ENCODE measurements at places on chromosomes 13 and 19. TPM values are rescaled to one million over a fixed set of nuclear protein-coding genes. Genes with fewer than 3 reads are reported as not detected.
A peak's percentile ranks its signal among the peaks of the same experiment; 100 is the strongest.

NCCRP1 gene
- 0.46 TPM for total RNA-seq

GRCh38 chr19:27966390-27966816, 1246.5 kb downstream of the UQCRFS1 start:
- no peak overlapping the region for H3K4me3 ChIP-seq
- H3K27ac ChIP-seq: no peak overlapping the region
- H3K27me3 ChIP-seq: no peaks in the 10 kb centered on the region
- no peaks in the 10 kb centered on the region for H3K4me1 ChIP-seq

TMC4 gene
- 5.1 TPM for total RNA-seq

- no peaks in the 10 kb centered on the region for H3K4me1 ChIP-seq
- DNase-seq: no peak
- H3K4me3 ChIP-seq: no peak overlapping the region
- no peak overlapping the region for H3K27ac ChIP-seq
Observed at GRCh38 chr13:66563076-66563475, 667.1 kb downstream of the PCDH9 start.

ZNF93 gene
- total RNA-seq: 8.9 TPM

NDUFB7 gene
- total RNA-seq: 180 TPM

DNA sequence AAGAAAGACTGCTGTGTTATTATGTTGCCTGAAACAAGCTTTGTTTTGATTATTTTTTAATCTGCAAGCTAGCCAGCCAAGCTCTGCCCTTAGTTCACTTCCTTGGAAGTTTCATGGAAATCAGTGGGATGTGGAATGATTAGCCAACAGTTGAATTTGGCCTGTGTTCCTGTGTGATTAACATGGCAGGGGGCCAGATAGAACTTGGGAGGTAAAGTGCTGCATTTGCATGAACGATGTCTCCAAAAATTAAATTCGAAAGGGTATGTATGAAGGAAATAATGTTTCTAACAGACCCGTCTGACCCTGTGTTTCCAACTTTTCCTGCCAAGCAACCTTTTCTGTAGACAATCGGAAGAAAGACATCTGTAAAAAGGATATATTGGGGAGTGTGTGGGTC, 32.2 kb downstream of the UFM1 start:
- H3K36me3 ChIP-seq: no peaks in the 10 kb centered on the region
- no peak for DNase-seq
- no peaks in the 10 kb centered on the region for H3K4me1 ChIP-seq
- H3K27me3 ChIP-seq: no peaks in the 10 kb centered on the region

TTC9B gene
- 2.3 TPM for total RNA-seq

EPSTI1 gene
- 0.69 TPM for total RNA-seq

DNA sequence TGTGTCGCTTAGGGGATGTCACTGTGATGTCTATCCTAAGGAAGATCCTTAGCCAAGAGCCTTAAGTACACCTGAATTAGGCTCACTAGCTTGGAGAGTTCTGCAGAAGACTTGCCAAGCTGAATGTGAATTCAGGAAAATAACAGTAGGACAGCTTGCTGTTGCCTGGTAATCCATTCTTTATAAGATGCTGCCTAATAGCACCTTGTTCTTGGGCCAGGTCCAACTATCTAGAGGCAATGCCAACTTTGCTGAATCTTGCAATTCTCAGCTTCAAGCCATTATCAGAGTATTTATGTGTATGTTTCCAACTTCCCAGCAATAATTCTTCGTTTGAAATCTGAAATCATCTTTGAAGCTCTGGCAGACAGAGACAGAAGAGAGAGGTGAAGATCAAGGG, 102.8 kb downstream of the PCDH17 start:
- no peaks in the 10 kb centered on the region for H3K27me3 ChIP-seq
- DNase-seq: no peak
- no peak overlapping the region for H3K27ac ChIP-seq
- H3K36me3 ChIP-seq: no peaks in the 10 kb centered on the region
- H3K4me1 ChIP-seq: no peaks in the 10 kb centered on the region

DNA sequence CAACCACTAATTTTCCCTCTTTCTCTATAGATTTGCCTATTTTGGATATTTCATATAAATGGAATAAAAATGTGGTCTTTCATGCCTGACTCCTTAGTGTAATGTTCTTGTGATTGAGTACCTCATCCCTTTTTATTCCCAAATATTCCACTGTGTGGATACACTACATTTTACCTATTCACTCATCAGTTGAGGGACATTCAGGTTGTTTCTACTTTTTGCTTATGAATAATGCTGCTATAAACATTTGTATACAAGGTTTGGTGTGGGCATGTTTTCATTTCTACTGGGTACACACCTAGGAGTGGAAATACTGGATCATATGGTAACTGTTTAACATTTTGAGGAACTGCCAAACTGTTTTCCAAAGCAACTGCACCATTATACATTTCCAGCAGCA, 5.1 kb upstream of the WBP4 start:
- no peaks in the 10 kb centered on the region for H3K27me3 ChIP-seq
- H3K4me3 ChIP-seq: no peak overlapping the region
- H3K4me1 ChIP-seq: peaks cover 52% of the 10 kb centered on the region
- H3K36me3 ChIP-seq: no peaks in the 10 kb centered on the region
- DNase-seq: no peak

- H3K36me3 ChIP-seq: no peaks in the 10 kb centered on the region
- H3K4me1 ChIP-seq: no peaks in the 10 kb centered on the region
- H3K4me3 ChIP-seq: no peak overlapping the region
- no peak for DNase-seq
Observed at GRCh38 chr19:19347401-19348110, 26.9 kb downstream of the MAU2 start.

DNA sequence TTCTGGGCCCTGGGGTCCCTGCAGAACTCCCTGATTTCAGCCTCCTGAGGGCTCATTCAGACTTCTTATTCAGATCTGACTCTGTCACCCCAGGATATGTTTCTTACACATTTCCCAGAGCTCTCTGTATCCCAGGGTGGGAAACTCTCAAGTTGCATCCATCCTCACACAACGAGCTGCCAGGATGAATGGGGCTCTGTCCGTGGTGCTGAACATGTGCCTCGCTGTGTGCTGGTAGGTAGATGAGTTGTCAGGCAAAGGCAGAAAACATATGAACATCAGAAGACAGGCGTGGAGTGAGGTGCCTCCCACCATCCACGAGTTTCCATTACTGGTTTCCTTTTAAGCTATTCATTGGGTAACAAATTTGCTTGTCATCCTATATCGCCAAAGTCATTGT, 11.4 kb upstream of the IGFL1 start:
- no peaks in the 10 kb centered on the region for H3K36me3 ChIP-seq
- no peak for DNase-seq
- H3K27me3 ChIP-seq: no peaks in the 10 kb centered on the region
- no peak overlapping the region for H3K4me3 ChIP-seq

DNA sequence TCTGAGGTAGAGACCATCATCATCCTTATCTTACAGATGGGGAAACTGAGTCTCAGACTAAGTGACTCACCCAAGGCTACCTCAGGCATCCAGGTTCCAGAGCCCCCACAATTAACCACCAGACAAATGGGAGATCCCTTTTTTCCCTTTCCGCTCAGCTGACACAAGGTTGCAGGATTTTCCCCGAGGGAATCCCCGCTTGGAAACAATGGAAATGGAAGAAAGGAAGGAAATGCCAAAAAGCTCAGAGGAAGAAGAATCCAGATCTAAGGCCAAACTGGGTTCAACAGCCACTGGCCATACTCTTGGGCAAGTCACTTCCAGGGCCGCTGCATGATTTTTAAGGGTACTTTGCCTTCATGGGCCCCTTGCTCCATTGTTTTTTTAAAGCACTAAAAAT, 1.6 kb downstream of the ZNF71 start:
- no peak overlapping the region for H3K27ac ChIP-seq
- no peaks in the 10 kb centered on the region for H3K4me1 ChIP-seq
- H3K36me3 ChIP-seq: no peaks in the 10 kb centered on the region
- no peak overlapping the region for H3K4me3 ChIP-seq
- no peaks in the 10 kb centered on the region for H3K27me3 ChIP-seq
- DNase-seq: no peak

KLK14 gene
- total RNA-seq: not detected

OR1I1 gene
- not detected for total RNA-seq

GRCh38 chr13:50521831-50522149, 321.7 kb downstream of the DLEU7 start:
- H3K27ac ChIP-seq: peak overlapping the region; percentile 71
- peaks cover 14% of the 10 kb centered on the region for H3K4me1 ChIP-seq
- no peak for DNase-seq
- no peaks in the 10 kb centered on the region for H3K36me3 ChIP-seq
- no peak overlapping the region for H3K4me3 ChIP-seq
- no peaks in the 10 kb centered on the region for H3K27me3 ChIP-seq

CALR3 gene
- not detected for total RNA-seq

FGF21 gene
- total RNA-seq: not detected

DNA sequence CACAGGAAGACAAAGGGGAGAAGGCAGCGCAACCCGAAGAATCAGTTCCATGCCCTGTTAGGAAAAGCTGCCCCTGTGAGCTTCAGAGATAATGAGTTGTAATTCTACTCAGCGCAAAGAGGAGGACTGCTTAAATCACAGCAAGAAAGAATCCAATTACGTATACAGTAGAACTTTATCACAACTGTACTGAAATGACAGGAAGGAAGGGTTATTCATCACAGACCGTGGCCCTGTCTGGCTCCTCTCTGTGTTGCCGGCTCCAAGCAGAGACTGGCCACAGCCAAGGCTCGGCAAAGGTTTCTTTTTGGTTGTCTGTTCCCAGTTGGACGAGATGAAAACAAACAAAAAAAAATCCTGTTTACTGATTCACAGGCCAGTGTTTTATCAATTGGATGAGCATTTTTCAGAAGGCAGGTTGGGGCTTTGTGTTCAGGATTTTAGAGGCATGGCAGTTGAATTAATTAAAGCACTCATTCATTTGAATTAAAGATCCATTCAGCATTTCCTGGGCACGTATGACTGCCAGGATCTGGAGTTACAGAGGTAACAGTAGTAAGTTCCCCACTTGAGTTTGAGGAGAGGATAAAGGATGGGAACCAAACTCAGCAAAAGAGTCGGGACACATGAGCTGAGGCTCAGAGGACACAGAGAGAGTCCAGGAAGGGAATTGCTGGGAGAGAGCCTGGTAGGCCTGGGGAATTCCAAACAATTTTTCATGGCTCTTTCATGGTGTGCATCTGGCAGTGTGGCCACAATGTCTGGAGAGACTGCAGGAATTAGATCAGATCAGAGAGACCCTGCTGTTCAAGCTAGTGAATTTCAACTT, 341.0 kb downstream of the DNAJC15 start:
- H3K27me3 ChIP-seq: no peaks in the 10 kb centered on the region
- H3K36me3 ChIP-seq: no peaks in the 10 kb centered on the region
- DNase-seq: no peak
- no peak overlapping the region for H3K4me3 ChIP-seq
- H3K4me1 ChIP-seq: no peaks in the 10 kb centered on the region

- no peak for DNase-seq
- H3K27me3 ChIP-seq: no peaks in the 10 kb centered on the region
- no peak overlapping the region for H3K4me3 ChIP-seq
- peaks cover 9% of the 10 kb centered on the region for H3K36me3 ChIP-seq
Observed at GRCh38 chr13:27110056-27110746, 61.4 kb downstream of the USP12 start.

GRCh38 chr13:23808803-23809202, 80.4 kb downstream of the MIPEP start:
- no peaks in the 10 kb centered on the region for H3K27me3 ChIP-seq
- H3K36me3 ChIP-seq: no peaks in the 10 kb centered on the region
- no peak overlapping the region for H3K4me3 ChIP-seq
- H3K4me1 ChIP-seq: no peaks in the 10 kb centered on the region
- H3K27ac ChIP-seq: no peak overlapping the region

DNA sequence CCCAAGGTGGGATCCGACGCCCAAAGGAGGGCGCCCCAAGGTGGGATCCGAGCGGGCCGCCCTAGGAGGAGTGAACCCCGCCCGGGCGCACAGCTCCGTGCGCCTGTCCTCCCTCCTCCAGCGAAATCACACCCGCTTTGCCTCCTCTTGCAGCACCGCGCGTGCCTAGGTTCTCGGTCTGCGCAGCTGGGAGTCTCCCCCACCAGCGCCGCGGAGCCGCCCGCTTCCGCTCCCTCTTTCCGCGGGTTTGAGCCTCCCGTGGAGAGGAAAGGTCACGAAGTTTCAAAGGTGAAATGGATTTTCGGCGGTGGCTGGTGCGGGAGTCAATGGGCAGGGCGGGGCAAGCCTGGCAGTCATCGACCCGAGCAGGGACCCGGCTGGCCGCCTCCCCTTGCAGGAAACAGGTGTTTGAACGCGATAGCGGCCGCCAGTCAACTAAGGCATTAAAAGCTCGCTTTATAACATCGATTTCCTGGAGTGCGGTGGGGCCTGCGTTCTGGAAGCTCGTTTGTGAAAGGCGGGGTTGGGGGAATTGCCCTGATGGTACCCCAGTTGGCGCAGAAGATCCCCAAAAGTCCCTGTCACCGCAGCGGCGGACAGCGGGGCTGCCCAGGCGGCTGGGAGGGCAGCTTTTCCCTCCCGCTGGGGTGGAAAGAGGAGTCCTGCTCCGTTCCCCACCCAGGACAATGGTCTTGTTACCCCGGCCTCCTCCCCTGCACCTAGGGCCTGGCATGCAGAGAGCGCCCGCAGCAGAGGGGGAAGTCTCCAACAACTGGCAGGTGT, 9.0 kb upstream of the SOX1 start:
- DNase-seq: no peak
- H3K4me1 ChIP-seq: no peaks in the 10 kb centered on the region
- H3K4me3 ChIP-seq: no peak overlapping the region
- H3K27me3 ChIP-seq: no peaks in the 10 kb centered on the region
- no peaks in the 10 kb centered on the region for H3K36me3 ChIP-seq
- no peak overlapping the region for H3K27ac ChIP-seq

All from Panc1 (cell line).